ENCODE measurements at places on chromosomes 13 and 19. TPM values are rescaled to one million over a fixed set of nuclear protein-coding genes. Genes with fewer than 3 reads are reported as not detected.

The ZNF582 gene
- total RNA-seq, result 7.9 TPM

- no peaks in the 10 kb centered on the region for H3K36me3 ChIP-seq
- H3K27ac ChIP-seq, result no peak overlapping the region
- H3K4me3 ChIP-seq, result no peak overlapping the region
These were observed 158.2 kb downstream of the NALCN start for GRCh38 chr13:101258071-101258470.

DNA sequence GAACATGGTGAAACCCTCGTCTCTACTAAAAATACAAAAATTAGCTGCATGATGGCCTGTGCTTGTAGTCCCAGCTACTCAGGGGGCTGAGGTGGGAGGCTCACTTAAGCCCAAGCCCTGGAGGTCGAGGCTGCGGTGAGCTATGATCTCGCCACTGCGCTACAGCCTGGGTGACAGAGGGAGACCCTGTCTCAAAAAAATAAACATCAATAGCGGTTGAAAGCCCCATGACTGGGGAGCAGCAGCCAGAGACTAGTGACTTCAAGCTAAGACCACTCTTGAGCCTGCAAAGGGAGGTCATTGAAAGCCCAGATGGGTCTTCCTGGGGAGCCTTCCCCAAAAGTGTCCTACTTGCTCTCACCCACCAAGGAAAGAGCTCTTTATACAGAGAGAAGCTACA, 11.9 kb upstream of the ZNF709 start:
- no peaks in the 10 kb centered on the region for H3K36me3 ChIP-seq
- H3K4me3 ChIP-seq, result no peak overlapping the region
- H3K27me3 ChIP-seq, result no peaks in the 10 kb centered on the region

DNA sequence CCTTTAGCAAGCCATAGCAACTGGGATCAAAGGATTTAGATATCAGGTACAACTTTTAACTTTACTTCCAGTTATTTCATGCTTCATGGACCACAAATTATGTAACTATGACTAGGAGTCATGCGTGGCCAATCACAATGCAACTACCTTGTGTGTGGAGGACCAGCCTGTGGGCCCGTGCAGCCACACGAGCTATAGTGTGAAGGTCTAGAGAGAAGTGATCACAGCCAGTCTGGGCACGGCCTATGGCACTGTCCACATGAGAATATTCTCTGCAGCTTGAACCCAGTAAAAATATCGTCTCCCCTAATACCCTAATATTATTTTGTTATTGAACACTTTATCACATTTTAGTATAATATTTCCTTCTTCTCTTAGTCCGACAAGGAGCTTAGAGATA, 464.9 kb upstream of the MIR17HG start:
- H3K36me3 ChIP-seq, result no peaks in the 10 kb centered on the region
- H3K4me3 ChIP-seq, result no peak overlapping the region
- no peak overlapping the region for H3K27ac ChIP-seq
- no peaks in the 10 kb centered on the region for H3K4me1 ChIP-seq
- no peak for DNase-seq
- H3K27me3 ChIP-seq, result no peaks in the 10 kb centered on the region

- DNase-seq, result no peak
- no peaks in the 10 kb centered on the region for H3K36me3 ChIP-seq
- H3K4me3 ChIP-seq, result peak overlapping the region; percentile 9
- peaks cover 28% of the 10 kb centered on the region for H3K27me3 ChIP-seq
- peaks cover 10% of the 10 kb centered on the region for H3K4me1 ChIP-seq
These were observed 732 bp downstream of the SELENOV start for GRCh38 chr19:39515551-39516191.
